ENCODE measurements at places on chromosomes 3 and 15. TPM values are rescaled to one million over a fixed set of nuclear protein-coding genes. Genes with fewer than 3 reads are reported as not detected.

Gene TRAT1
- 0.03 TPM for polyA plus RNA-seq

Gene NANOGP8
- polyA plus RNA-seq = not detected

GRCh38 chr15:78103406-78104118, 11.2 kb downstream of the SH2D7 start:
- DNase-seq = no peak

GRCh38 chr3:27716309-27716708, 5.8 kb downstream of the EOMES start:
- DNase-seq = no peak

DNA sequence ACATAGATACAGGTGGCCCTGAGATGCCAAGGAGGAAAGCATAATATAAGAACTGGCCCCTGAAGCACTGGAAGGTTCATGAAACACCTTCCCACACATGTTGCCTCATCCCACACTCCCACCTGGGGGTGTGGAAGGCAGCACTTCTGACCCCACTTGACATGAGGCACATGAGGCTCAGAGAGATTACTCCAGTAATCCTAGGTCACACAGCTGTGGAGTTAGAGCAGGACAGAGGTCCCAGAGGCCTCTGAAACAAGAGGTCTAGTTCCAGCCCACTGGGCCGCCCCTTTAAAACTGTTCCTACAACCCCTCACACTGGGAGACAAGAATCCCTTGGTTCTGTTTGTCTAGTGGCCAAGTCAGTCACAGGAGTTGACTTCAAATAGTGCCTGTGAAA, 7.2 kb downstream of the SSUH2 start:
- no peak for DNase-seq

GRCh38 chr3:111335512-111336303, 206.3 kb upstream of the CD96 start:
- DNase-seq = no peak

Measured in psoas muscle (tissue), 8 donors.